ENCODE measurements at places on chromosomes 16 and 17.
A peak's percentile ranks its signal among the peaks of the same experiment; 100 is the strongest.

GRCh38 chr17:73759324-73759723, 115.1 kb upstream of the SDK2 start:
- DNase-seq: no peak

- no peak for DNase-seq
Measured at GRCh38 chr17:17843096-17843495, 6.3 kb upstream of the SREBF1 start.

DNA sequence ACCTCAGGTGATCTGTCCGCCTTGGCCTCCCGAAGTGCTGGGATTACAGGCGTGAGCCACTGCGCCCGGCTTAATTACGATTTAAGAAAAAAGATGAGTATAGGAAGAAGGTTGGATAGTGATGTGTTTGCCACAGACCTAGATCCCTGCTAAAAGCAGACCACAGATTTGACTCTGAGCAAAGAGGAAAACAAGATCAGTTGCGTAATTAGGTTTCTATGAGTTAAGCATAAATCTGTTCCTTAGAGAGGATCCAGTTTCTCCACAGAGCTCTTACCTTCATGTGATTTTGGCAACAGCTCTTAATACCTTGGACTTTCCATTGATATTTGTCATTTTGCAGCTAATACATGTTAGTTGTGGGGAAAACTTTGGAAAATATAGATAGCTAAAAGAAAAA, 31.1 kb downstream of the CDH1 start:
- DNase-seq: no peak

GRCh38 chr16:27761816-27762215, 211.9 kb downstream of the KATNIP start:
- DNase-seq: no peak

GRCh38 chr16:66311306-66311705, 55.2 kb upstream of the CDH5 start:
- no peak for DNase-seq

GRCh38 chr17:67227488-67227887, 17.5 kb downstream of the HELZ start:
- no peak for DNase-seq

DNA sequence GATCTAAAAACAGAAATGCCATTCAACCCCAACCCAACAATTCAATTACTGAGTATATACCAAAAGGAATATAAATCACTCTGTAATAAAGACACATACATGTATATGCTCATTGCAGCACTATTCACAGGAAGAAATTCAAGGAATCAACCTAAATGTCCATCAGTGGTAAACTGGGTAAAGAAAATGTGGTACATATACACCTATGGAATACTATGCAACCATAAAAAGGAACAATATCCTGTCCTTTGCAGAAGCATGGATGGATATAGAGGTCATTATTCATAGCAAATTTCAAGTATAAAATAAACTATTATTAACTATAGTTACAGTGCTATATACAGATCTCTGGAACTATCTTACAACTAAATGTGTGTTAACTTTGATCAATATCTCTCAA, 599.3 kb downstream of the CDH11 start:
- no peak for DNase-seq

DNA sequence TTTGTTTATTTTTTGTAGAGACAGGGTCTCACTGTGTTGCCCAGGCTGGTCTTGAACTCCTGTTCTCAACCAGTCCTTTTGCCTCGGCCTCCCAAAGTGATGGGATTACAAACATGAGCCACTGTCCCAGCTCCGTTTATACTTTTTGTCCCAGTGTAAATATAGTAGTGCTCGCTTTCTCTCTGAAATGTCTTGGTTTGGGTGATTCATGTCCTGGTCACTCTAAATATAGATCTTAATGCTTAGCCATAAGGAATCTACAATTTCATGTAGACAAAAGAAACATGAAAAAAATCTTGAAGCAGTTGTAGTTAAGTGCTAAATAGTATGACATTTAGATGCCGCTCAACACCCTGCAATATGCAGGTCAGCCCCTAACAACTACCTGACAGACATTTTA, 126.9 kb downstream of the KATNIP start:
- DNase-seq: peak; percentile 81

- DNase-seq: peak; percentile 96
Measured at GRCh38 chr17:77354670-77355455, 214.1 kb downstream of the SEC14L1 start.

DNA sequence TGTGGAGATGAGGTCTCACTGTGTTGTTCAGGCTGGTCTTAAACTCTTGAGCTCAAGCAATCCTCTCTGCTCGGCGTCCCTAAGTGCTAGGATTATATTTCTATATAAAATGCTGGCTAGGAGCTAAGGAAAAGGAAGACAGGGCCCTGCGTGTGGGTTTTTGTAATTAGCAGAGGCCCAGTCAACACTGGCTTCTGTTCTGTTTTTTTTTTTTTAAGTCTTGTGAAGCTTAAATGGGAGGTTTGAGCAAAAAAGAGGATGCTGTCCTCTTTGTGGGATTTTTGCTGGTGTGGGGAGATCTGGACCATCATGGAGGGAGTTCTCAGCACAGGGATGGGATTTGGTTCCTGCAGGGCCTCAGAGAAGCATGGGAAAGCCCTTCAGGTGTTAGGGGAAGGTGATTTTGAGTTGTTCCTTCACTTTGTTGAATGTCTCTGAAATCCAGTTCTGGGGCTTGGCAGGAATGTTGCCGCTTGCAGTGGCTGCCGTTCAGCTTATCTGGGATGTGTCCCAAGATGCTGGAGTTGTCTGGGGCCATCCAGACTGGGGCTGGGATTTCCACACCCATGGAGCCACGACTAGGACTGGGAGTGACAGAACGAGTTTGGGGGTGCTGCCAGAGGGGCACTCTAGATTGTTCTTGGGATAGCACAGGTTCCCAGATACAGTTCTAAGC, 4.2 kb downstream of the PYCARD start:
- DNase-seq: no peak

GRCh38 chr16:49514073-49514980, 140.7 kb downstream of the C16orf78 start:
- DNase-seq: no peak

GRCh38 chr17:57869617-57870282, 19.9 kb upstream of the MRPS23 start:
- DNase-seq: peak; percentile 90

GRCh38 chr16:23206986-23207385, 24.4 kb downstream of the SCNN1G start:
- DNase-seq: no peak

- no peak for DNase-seq
Measured at GRCh38 chr16:86426063-86426642, 84.2 kb upstream of the FOXF1 start.

DNA sequence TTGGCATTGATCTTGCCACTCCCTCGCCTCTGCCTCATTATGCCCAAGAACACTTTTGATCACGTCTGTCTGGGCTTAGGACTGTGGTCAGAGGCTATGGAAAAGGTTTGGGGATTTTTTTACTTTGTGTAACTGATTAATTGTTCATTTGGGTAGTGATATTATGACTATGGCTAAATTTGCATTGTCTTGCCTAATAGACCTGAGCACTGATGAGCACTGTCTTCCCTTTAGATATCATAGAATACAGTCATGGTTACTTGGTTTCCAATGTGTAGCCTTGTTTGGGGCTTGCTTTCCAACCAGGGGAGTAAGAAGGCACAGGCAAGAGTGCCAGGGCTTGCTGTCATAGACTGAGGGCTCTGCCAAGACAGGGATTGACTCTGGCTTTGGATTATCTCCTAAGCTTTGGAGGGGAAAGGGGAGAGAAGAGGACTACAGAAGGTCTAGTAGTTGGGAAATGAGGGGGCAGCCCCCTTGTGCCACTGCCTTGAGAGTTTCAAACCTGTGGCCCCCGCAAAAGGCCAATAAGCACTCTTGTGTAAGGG, 13.7 kb downstream of the LIMD2 start:
- no peak for DNase-seq

GRCh38 chr17:49814781-49815529, 26.5 kb downstream of the KAT7 start:
- no peak for DNase-seq

GRCh38 chr16:89097392-89097772, 3.7 kb downstream of the ACSF3 start:
- no peak for DNase-seq

DNA sequence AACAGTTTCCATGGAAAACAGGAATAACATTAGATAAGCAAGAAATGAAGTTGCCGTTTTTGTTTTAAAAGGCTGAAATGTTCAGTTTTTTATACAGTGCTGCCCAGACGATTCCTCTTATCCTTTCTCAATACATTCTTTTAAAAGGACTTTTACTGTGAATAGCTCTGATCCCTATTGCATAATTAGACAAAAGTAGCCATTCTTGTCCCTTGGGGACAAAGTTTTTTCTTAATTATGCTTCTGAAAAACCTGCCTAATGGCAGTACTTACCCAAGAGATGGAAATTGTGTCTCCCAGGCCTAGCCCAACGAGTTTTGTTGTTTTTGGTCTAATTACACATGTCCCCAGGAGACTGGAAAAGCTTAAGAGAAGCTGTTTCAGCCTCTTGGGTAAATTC, 27.6 kb downstream of the NXPH3 start:
- DNase-seq: no peak

DNA sequence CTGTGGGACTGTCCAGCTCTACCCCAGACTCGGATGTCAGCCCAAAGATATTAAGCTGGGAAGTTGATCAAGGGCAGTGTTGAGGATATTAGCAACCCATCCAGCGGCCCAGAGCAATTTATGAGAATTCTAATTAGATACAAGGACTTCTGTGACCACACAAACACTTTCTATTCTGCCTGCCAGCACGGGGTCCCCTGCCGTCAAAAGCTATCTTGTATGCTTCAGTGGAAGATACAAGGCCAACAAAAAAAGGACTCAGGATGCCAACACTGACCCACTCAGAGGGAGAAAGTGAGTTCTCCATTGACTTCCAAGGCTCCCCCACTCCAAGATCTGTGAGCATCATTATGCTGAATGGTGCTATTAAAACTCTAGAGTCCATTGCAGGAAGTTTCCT, 390.7 kb downstream of the GRIN2A start:
- DNase-seq: no peak

- DNase-seq: no peak
Measured at GRCh38 chr17:4708436-4708835, 2.0 kb upstream of the ARRB2 start.

GRCh38 chr17:64382061-64382583, 8.5 kb downstream of the PECAM1 start:
- DNase-seq: no peak

GRCh38 chr17:52537421-52537820, 378.9 kb upstream of the CA10 start:
- no peak for DNase-seq

DNA sequence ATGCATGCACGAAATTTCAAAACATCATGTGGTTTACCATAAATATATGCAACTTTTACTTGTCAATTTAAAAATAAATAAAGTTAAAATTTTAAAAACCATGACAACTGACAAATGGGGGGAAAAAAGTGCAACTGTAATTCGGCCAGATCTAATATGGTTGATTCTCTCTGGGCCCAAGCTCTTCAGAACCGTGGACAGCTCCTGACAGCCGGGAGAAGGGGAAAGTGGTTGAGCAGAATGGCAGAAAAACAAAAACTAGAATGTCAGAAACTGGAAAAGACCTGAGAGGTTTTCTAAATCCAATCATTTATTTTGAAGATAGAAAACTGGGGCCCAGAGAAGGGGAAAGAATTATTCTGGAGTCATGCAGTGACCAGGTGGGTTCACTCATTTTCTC, 126.6 kb downstream of the TMEM132E start:
- peak; percentile 13 for DNase-seq

DNA sequence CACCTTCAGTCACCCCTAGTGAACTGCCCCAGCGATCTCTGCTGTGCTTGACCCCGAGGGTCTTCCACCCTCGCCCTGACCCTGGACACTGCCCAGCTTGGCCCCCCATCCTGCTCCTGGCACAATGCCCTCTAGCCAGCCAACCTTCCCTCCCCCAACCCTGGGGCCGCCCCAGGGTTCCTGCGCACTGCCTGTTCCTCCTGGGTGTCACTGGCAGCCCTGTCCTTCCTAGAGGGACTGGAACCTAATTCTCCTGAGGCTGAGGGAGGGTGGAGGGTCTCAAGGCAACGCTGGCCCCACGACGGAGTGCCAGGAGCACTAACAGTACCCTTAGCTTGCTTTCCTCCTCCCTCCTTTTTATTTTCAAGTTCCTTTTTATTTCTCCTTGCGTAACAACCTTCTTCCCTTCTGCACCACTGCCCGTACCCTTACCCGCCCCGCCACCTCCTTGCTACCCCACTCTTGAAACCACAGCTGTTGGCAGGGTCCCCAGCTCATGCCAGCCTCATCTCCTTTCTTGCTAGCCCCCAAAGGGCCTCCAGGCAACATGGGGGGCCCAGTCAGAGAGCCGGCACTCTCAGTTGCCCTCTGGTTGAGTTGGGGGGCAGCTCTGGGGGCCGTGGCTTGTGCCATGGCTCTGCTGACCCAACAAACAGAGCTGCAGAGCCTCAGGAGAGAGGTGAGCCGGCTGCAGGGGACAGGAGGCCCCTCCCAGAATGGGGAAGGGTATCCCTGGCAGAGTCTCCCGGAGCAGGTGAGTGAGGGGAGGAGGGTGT, at the start of gene TNFSF13:
Gene TNFSF13 (plus strand): TSS at position 207 of the 776 bp plus-strand sequence. CDS start 290 bp downstream, at position 497.
- no peak for DNase-seq

DNA sequence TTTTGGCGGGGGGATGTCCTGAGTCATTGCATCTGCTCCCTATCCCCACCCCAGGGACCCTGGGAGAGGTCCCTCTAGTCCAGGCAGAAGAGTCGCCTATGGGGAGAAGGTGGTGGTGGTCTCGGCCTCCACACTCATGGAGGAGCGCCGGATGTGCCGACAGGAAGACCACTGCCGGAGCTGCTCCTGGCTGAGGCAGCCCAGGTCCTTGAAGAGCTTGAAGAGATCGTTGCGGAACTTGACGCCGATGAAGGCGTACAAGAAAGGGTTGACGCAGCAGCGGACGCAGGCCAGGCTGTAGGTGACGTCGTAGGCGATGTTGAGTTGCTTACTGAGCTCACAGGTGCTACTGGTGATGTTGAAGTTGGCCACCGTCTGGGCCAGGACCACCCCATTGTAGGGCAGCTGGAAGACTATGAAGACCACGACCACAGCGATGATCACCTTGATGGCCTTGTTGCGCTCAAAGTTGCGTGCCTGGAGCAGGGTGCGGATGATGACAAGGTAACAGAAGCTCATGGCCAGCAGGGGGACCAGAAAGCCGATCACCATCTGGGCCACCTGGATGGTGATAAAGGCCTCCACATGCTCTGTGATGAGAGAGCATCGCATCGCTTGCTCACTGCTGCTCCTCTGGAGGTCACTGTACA, 10.5 kb downstream of the CCR7 start:
- DNase-seq: no peak

DNA sequence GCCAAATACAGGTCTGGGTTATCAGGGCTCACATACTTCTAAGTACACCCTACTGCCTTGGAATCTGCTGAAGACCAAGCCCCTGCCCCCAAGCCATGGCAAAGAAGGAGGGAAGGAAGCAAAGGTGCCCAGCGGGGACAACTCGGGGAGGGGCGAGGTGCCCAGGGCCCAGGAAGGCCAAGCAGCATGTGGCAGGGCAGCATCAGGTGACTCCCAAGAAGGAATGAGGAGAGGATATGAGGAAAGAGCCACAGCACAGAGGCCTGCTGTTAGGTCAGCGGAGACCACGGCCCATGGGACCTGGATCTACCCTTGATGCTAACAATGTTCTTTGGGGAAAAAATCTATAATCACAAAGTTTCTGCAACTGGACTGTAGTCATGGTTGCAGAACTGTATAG, 142.6 kb upstream of the CRHR1 start:
- no peak for DNase-seq

All from fibroblast of skin of back (primary cell).